ENCODE measurements at places on chromosomes 6 and 20.

DNA sequence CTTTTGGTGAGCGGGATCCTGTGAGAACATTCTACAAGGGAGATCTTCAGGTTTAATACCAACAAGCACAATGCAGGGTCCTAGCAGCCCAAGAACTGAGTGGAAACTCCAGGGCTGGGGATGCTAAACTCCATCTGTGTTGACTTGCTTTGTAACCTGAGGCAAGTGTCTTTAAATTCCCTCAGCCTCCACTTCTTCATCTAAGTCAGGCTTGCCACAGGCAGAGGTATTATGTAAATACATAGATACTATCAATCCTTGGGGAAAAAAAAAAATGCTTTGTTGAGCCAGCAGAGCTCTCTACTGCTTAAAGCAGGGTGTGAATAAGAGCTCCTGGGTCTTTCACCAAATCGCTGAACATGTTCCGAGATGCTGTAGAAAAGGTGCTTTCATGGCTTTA lies 114.2 kb upstream of the PHACTR1 start:
- no peak for DNase-seq

GRCh38 chr6:25476126-25476525 lies 175.9 kb upstream of the SCGN start:
- DNase-seq: peak; percentile 11

DNA sequence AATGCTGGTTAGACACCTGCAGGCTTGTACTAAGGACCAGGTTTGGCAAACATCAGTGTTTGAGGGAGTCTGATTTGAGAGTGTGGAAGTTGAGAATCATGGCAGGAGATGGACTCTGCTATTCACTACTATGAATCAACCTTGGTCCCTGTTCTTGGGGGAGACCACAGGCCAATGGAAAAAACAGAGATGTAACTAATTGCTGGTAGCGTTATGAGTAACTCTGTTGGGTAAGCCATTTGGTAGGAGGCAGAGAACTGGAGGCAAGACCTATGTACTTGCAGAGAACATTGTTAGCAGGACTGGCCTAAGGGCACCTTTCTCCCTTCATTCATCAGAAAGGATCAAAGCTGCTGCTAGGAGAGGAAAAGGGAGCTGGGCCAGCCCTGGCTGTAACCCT lies 8.3 kb upstream of the WFDC2 start:
- no peak for DNase-seq

DNA sequence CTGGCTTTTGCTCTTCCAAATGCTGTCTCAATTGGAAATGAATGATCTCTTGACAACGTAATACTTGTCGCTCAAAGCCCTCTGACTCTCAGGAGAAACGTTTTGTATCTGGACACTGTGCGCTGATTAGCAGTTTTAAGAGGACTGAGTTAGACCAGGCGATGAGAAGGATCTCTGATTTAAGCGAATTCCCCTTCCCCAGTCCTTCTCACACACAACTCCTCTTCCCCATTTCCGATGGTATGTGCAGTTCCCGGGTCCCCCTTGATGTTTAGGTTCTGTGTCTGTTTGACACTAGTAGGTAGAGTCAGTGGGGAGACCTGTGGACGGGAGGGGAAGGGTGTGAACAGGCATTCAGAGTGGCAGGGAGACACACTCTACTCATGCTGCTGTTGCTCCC lies 2.5 kb downstream of the ZDHHC14 start:
- DNase-seq: no peak

GRCh38 chr6:158816329-158816728 lies 2.8 kb downstream of the EZR start:
- no peak for DNase-seq

DNA sequence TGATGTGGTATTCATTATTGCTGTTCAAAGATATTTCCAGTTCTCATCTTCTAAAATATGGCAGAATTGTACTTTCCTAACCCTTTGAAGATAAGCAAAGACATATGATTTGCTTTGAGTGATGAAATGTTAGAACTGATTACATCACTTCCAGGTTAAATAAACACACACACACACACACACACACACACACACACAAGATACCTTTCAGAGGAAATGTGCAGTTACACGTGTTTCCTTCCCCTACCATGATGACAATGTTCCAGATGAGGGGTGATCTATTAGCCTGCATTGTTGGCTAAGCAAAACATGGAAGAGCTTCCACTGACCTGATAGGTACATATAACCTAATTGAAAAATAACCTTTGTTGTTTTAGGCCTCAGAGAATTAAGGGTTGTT lies 11.7 kb upstream of the FRK start:
- DNase-seq: no peak

DNA sequence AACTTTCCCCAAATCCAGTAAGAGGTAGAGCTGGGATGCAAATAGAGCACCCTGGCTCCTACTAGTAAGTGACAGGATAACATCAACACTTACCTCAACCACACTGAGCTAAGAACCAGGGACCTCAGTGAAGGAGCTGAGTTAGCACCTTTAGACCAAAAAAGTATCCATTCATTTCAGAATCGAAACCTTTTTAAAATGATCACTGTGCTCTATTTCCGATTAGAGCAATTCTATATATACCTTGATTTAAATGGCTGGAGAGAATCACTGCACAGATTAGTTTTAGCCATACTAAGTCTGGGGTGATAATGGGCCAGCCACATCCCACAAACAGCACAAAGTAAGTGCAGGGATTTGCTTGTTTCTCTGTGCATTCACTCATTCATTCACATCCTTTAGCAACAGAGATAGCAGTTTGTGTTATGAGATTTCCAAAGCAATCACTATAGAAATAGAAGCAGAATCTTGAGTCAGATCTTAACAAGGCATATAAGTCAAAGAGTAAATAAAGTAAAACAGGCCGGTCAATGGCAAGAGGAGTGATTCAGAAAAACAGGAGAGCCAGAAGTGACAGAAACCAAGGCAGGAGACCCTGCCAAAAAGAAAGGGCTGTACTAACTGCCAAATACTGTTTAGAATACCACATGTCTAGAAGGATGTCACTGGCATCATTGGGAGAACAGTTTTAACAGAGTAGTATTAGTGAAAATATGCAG lies 136.3 kb downstream of the KIF13A start:
- peak; percentile 55 for DNase-seq

GRCh38 chr20:11432407-11432806 lies 485.3 kb upstream of the BTBD3 start:
- DNase-seq: peak; percentile 95

DNA sequence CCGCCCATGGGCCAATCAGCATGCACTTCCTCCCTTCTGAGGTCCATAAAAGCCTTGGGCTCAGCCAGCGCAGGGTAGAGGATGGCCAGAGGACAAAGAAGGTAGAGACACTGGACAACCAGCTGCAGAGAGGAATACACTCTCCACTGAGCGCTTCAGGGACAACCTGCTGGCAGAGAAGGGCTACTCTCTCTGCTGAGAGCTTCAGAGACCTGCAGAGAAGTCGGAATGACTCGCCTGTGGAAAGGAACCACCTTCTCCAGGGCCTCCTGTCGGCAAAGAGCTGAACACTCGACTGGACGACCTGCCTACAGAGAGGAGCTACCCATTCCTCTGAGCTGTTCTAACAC lies 31.4 kb upstream of the SLA2 start:
- no peak for DNase-seq

GRCh38 chr20:24033151-24033550 lies 44.6 kb upstream of the GGTLC1 start:
- no peak for DNase-seq

DNA sequence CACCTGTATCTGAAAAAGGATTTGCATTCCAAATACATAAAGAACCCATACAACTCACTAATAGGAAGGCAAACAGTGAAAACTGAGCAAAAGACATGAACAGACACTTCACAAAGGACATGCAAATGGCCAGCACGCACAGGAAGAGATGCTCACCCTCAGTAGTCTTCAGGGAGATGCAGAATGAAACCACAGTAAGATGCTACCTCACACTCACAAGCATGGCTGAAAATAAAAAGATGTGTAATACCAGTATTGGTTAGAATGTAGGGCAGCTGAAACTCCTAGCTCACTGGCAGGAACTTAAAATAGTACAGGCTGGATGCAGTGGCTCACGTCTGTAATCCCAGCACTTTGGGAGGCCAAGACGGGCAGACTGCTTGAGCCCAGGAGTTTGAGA lies 64.6 kb downstream of the SNX5 start:
- DNase-seq: no peak

- no peak for DNase-seq
These were observed 126.5 kb upstream of the B3GAT2 start for GRCh38 chr6:71083308-71083820.

GRCh38 chr6:125444006-125444923 lies 142.5 kb upstream of the HDDC2 start:
- no peak for DNase-seq

DNA sequence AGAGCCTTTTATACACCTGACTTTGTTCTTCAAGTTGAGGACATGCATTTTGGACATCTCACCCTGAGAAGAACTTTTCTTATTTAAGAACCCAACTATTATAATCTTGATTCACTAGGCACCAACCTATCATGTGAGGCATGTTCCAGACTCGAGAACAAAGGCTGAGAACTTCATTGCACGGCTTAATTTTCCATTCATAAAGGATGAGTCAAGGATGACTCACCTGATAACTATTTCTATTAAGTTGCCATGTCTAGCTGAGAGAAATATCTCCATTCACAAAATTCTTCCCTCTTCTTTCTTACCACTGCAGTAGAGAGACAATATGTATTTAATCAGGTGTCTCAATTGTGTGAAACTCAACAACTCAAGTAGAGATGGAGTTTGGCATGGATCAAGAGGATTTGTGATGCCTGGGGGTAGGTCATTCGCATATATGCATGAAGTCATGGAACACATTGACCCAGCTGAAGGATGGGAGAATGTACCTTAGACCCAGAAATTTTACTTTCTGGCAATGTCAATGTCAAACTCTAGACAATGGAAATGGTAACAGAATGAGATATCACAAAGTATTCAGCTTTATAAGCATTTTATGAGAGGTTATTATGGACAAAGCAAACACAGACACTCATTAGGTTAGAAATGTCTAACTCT lies 208.7 kb upstream of the PRND start:
- DNase-seq: peak; percentile 95

DNA sequence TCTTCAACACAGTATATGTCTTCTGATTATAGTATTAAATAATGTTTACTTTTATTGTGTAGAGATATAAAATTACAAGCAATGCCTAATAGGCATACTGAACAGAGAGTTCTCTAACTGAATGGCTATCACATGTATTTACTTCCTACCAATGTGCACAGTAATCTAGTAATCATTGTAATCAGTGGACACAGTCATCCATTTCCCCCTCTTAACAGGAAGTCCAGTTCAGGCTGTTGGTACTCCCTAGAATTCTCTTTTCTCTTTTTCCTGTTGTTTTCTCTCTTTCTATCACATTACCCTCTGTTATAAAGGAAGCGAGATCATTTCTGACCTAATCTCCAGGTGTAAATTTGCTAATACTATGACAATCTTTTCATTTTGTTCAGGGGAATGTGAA lies 172.5 kb downstream of the HTR1B start:
- peak; percentile 1 for DNase-seq

DNA sequence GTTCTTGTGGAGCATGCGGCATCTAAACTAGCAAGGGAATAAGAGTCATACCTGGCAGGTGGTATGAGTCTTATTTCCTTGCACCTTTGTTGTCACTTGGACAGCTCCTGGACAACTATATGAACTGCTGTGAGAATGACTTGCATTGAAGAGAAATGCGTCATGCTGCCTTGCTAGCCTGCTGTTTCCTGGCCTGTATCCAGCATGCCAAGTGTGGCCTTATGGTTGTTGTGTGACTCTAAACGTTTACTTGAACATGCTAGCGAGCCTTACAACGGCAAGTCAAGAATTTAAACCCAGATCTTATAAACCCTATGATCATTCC lies 90.4 kb downstream of the CEP162 start:
- DNase-seq: peak; percentile 81

- DNase-seq: no peak
These were observed 917.5 kb downstream of the EYS start for GRCh38 chr6:64789476-64789875.

GRCh38 chr6:11066505-11067347 lies 22.6 kb upstream of the ELOVL2 start:
- DNase-seq: no peak

DNA sequence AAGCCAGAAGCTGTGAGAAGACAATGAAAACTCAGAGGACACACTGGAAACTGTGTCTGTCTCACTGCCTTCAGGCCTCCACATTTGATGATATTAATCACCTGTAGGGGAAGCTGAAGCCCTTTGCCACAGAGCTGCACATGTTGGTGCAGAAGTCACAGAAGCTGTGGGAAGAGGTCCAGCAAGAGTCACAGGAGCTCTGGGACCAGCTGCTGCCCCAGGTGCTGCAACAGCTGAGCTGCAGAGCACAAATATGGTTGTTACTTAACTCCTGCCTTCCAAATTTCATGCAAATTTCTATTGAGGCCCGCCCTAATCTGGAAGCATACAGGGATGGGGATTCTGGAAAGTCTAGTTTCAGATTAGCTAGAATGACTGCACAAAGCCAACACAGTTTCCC lies 169.3 kb downstream of the OGFRL1 start:
- DNase-seq: no peak

DNA sequence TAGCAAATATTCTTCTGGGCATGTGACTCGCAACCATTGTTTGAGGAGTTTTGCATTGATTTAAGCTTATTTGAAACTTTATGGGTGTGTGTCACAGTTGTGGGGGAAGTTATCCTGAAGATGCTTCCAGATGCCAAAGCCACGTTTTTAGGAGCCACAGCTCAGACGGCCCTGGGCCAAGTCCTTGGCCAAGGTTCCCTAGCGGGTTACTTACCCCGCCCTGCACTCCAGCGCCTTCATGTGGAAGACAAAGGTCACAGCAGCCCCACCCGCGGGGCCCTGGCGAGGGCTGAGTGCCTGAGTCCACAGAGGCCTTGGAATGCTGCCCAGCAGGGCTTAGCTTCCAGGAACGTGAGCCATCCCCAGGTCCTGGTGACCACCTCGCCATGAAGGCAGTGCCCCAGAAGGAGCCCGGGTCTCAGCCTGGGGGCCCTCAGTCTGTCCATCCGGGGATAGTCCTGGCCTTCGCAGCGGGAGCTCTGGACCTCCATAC lies 308.3 kb downstream of the CDH4 start:
- DNase-seq: peak; percentile 42

DNA sequence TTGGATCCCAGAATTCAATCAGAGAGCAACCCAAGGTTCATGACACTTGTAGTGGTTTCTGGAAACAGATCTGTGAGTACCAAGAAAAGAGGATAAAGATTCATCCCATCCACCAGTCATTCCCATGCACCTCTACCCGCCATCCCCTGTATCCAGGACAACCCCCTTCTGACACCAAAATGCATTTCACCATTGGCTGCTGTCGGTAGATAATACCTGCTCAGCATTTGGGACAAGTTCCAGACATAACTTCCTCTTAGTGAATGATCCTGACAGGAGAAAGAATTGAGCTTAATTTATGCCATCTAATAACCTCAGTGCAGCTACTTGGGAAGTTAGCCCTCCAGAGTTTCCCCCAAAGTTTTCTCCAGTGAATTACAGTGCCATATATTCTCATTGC lies 329.1 kb downstream of the ZFAND3 start:
- no peak for DNase-seq

DNA sequence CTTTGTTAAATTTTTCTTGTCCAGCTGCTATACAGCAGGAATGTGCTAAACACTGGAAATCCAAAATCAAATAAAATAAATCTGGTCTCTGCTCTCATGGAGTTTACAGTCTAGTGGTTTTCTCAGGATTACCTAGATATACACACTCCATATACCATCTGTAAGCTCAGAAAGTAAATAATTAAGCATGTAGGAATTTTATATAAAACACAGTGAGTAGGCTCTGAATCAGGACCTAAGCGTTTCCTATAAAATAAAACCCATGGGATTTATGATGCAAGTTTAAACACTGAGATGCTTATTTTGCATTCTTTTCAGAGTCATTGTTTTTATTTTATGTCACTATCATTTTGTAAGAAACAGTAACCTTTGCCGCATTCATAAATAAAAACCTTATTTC lies 29.7 kb upstream of the UFL1 start:
- no peak for DNase-seq
